Peyer's patch (tissue), 4 donors: ENCODE measurements at places on chromosomes 1 and 21. TPM values are rescaled to one million over a fixed set of nuclear protein-coding genes. Genes with fewer than 3 reads are reported as not detected.

Gene MPL
- total RNA-seq = not detected

Gene MAP3K21
- total RNA-seq = 54.4 TPM

Gene PPM1J
- total RNA-seq = not detected

Gene LCE1C
- not detected for total RNA-seq

GRCh38 chr1:15022048-15022447 is 131.5 kb upstream of the TMEM51 start:
- no peaks in the 10 kb centered on the region for H3K36me3 ChIP-seq
- no peak for DNase-seq
- no peaks in the 10 kb centered on the region for H3K27me3 ChIP-seq
- H3K4me1 ChIP-seq = no peaks in the 10 kb centered on the region
- H3K4me3 ChIP-seq = no peak overlapping the region

DNA sequence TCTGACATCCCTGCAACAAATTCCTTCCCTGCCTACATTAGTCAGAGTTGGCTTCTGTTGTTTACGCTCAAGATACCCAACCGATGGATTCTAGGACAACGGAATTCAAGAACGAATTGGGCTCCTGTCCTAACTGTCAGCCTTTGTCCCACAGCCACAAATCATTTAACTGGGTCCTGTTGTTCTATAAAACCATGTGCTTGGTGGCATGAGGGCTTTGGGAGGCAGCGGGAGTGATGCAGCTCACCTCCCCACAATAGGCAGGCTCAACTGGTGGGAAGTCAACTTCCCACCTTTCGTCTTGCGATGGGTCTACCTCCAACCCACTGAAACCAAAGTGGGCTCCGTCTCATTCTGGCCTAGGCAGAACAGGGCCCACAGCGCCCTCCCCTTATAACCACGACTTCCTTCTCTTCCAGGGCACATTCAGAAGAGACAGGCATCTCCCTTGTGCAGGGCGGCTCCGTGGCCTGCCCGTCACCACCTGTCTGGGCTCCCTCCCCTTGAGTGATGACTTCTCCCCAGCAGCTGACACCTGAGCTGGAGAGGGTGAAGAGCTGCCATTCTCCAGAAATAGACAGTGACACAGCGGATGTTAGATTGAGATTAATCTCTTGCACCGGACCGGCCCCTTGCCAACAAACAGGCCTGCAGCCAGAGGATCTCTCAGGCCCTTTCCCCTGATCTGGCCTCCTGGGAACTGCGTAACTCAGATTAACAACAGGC is 26.5 kb downstream of the LRRC38 start:
- H3K4me3 ChIP-seq = no peak overlapping the region
- H3K36me3 ChIP-seq = no peaks in the 10 kb centered on the region
- no peak overlapping the region for H3K27ac ChIP-seq
- no peaks in the 10 kb centered on the region for H3K27me3 ChIP-seq

DNA sequence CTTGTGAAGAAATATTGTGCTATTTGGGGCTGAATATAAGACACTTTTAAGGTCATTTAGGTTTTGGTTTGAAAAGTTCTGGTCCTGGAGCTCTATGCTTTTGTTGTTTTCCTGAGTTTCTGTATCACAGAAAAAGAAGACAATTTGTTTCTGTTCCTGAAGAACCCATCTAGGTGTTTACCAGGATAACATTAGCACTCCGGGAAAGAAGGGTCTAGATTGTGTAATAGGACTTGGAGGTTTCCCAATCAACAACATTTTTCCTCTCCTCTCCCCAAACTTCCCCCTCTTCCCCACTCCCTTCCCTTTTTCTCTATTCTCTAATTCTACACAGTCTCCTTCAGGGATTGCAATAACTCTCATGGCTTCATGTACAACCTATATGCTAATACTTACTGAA is 78.7 kb downstream of the PTPRC start:
- H3K27ac ChIP-seq = no peak overlapping the region
- H3K27me3 ChIP-seq = no peaks in the 10 kb centered on the region
- no peaks in the 10 kb centered on the region for H3K4me1 ChIP-seq
- no peaks in the 10 kb centered on the region for H3K36me3 ChIP-seq
- no peak for DNase-seq

- peaks cover 4% of the 10 kb centered on the region for H3K4me1 ChIP-seq
- H3K27ac ChIP-seq = no peak overlapping the region
- DNase-seq = no peak
Measured at GRCh38 chr21:29289317-29289716, 9.4 kb upstream of the BACH1 start.

DNA sequence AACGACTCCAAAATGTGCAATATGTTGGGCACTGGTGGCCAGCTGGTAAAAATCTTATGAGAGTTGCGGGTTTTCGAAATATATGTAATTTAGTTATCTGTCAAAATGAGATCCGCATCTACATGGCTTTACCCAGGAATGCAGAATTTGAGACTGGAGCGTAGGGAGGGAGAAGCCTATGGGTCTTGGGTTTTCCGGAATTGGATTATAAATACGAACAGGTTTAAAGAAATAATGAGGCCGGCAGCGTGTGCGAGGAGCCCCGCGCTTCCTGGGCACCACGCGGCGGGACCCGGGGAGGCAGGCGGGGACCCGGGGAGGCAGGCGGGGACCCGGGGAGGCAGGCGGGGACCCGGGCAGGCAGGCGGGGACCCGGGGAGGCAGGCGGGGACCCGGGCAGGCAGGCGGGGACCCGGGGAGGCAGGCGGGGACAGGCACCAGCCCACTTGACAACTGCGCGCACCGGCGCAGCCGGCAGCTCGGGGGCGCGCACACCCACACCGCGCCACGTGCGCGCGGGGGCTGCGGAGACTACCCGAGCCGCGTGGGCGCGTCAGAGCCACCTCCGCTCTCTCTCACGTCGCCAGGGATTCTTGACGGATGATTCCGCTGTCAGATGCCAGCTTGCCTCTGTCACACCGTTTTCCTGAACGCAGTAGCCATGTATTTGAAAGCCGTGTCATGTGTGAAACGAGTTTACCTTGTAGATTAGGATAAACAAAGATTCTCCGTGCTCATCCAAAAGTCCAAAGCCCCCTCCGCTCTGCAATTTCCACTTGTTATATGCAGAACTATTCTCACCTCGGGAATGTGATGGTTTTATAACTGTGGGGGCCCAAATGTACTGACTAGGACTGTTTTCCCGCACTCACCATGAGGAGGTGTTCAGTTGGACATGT is 54.3 kb upstream of the HNRNPU start:
- peak overlapping the region; percentile 69 for H3K4me3 ChIP-seq
- no peaks in the 10 kb centered on the region for H3K4me1 ChIP-seq
- no peaks in the 10 kb centered on the region for H3K36me3 ChIP-seq

DNA sequence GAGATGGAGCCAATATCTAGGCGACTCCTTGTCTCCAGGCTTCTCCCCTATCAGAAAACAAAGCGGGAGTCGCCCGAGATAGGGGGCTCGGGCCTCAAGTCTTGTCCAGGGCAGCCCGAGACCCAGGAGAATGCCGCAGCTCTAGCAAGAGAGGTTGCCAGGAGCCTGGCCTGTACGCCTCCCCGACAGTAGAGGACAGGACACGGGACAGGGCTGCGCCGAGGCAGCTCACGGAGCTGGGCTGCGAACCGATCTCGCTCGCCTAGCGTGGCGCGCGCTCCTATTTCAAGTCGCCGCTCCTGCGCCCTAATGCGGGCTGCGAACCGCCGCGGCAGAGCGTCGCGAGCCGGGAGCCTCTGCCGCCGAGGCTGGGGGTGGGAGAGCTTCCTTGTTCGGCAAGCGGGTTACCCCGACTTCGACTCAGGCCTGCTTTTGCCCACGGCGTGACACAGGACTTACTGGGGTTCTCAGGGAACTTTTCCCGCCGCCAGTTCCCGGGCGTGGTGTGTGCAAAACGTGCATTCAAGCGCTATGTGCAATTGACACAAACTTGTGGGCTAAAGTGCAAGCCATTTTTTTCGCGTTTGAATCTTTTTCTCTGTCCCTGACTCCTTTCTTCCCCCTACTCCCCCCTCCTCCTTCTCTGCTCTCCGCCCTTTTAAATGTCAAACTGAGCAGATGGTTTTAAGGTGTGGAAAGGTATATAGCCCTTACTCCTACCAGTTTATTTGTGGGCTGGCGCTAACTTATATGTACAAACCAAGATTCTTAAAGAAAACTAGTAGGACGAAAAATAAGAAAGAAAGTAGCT is 2.4 kb upstream of the PROX1 start:
- no peaks in the 10 kb centered on the region for H3K36me3 ChIP-seq
- peaks cover 42% of the 10 kb centered on the region for H3K27me3 ChIP-seq
- no peak overlapping the region for H3K4me3 ChIP-seq

- no peak overlapping the region for H3K4me3 ChIP-seq
- DNase-seq = no peak
- no peaks in the 10 kb centered on the region for H3K27me3 ChIP-seq
- H3K27ac ChIP-seq = no peak overlapping the region
- no peaks in the 10 kb centered on the region for H3K4me1 ChIP-seq
Measured at GRCh38 chr1:77016386-77016985, 149.2 kb downstream of the ST6GALNAC5 start.

DNA sequence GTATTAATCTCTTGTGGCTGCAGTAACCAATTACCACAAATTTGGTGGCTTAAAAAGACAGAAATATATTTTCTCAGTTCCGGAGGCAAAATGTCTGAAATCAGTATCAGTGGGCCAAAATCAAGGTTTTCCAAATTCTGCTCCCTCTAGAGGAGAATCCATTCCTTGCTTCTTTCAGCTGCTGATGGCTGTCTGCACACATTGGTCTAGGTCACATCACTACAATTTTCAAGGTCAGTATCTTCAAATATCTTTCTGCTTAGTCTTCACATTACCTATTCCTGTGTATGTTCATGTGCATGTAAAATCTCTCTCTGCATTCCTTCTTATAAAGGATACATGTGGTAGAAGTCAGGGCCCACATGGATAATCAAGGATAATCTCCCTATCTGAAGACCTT is 999.4 kb downstream of the KCNT2 start:
- no peaks in the 10 kb centered on the region for H3K36me3 ChIP-seq
- H3K27ac ChIP-seq = no peak overlapping the region
- H3K27me3 ChIP-seq = no peaks in the 10 kb centered on the region

GRCh38 chr1:22639286-22639685 is 2.9 kb downstream of the C1QA start:
- H3K27ac ChIP-seq = no peak overlapping the region
- H3K4me1 ChIP-seq = no peaks in the 10 kb centered on the region
- H3K36me3 ChIP-seq = no peaks in the 10 kb centered on the region
- no peak overlapping the region for H3K4me3 ChIP-seq
- H3K27me3 ChIP-seq = no peaks in the 10 kb centered on the region

GRCh38 chr21:31667639-31668038 is 8.1 kb downstream of the SOD1 start:
- no peak overlapping the region for H3K4me3 ChIP-seq
- DNase-seq = no peak

- no peaks in the 10 kb centered on the region for H3K27me3 ChIP-seq
- no peak for DNase-seq
- no peaks in the 10 kb centered on the region for H3K36me3 ChIP-seq
- H3K4me1 ChIP-seq = peaks cover 34% of the 10 kb centered on the region
- no peak overlapping the region for H3K4me3 ChIP-seq
- peak overlapping the region; percentile 54 for H3K27ac ChIP-seq
Measured at GRCh38 chr1:205283270-205284147, 38.0 kb downstream of the NUAK2 start.

DNA sequence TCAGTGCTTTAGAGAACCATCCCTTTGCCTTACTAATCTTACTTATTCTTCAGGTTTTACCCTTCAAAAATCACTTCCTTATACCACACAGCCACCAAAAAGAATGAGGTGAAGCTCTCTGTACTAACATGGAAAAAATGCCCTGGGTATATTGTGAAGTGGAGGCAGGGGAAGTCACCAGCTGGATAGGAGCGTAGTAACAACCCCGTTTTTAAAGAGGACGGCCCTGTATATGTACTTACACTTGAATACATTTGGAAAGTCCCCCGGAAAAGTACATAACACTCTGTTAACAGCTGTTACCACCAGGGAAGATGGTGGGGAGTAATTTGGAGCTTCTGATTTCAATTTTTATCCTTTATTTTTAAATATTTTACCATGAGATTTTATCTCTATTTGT is 28.2 kb upstream of the KHDRBS1 start:
- peaks cover 13% of the 10 kb centered on the region for H3K4me1 ChIP-seq
- H3K27ac ChIP-seq = no peak overlapping the region
- no peaks in the 10 kb centered on the region for H3K36me3 ChIP-seq
- H3K27me3 ChIP-seq = no peaks in the 10 kb centered on the region

DNA sequence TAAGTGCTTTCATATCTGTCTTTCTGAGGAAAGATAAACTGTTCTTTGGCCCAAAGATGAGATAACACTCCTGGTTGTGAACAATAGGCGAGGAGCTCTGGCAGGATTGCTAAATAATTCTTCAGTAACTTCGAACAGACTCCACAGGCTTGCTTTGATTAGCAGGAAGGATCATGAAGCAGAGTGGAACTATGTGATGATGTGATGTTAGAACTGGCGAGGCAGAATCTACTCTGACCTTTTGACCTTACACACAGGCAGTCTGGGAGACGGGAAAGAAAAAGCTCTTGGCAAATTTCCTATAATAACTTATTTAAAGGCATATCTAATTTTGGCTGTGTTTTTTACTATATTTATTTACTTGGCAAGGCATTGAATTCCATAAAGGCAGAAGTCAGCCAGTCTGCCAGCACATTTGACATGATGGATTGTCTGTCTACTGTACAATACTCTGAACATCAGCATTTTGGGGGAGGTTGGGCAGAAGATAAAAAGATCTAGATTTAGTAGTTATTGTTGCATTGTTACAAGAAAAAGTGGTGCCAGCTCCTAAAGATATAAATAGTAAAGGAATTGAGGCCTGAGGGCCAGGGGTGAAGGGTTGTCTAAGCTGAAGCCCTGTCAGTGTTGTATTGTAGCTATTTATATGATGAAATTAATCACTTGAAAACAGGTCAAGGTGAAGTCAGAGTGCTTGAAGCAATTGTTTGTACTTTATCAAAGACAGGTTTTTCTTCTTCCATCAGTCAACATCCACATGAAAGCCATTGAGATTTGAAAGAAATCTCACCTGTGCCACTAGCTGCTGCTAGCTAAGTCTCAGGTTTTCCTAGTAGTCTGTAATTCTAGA is 708.8 kb downstream of the LTN1 start:
- no peaks in the 10 kb centered on the region for H3K36me3 ChIP-seq
- no peak overlapping the region for H3K4me3 ChIP-seq
- no peak overlapping the region for H3K27ac ChIP-seq
- H3K4me1 ChIP-seq = no peaks in the 10 kb centered on the region

DNA sequence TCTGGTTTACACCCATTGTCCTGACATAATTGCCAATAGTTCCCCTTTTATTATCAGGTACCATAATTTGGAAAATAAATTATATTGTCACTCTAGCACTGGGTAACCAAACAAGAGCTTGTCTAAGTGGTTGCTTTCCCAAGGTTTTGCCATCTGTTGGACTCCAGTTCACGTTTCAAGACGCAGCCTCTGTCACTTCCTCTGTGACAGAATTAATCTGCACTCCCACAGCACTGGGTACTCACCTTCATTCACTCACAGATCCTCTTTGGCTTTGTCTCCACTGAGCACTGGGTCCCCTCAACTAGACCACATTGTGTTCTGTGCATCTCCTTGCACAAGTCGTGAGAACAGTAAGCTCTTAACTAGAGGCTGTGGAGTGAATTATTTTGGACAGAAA is 123.6 kb upstream of the JUN start:
- DNase-seq = no peak
- H3K4me1 ChIP-seq = no peaks in the 10 kb centered on the region
- no peak overlapping the region for H3K4me3 ChIP-seq
- H3K27me3 ChIP-seq = no peaks in the 10 kb centered on the region
